ENCODE measurements at places on chromosomes 6 and 20. TPM values are rescaled to one million over a fixed set of nuclear protein-coding genes. Genes with fewer than 3 reads are reported as not detected.

SNAI1 gene
- polyA plus RNA-seq = not detected

GRIK2 gene
- 103 TPM for polyA plus RNA-seq

CGA gene
- polyA plus RNA-seq = not detected

RHAG gene
- not detected for polyA plus RNA-seq

ABHD16B gene
- not detected for polyA plus RNA-seq

CASS4 gene
- not detected for polyA plus RNA-seq

POM121L2 gene
- polyA plus RNA-seq = not detected

EDN3 gene
- not detected for polyA plus RNA-seq

GPR6 gene
- polyA plus RNA-seq = 7.3 TPM

RTF2 gene
- 93.2 TPM for polyA plus RNA-seq

SLC22A2 gene
- polyA plus RNA-seq = not detected

RFX6 gene
- polyA plus RNA-seq = not detected

AVP gene
- polyA plus RNA-seq = not detected

OVOL2 gene
- not detected for polyA plus RNA-seq

C6orf132 gene
- polyA plus RNA-seq = not detected

SLC22A16 gene
- not detected for polyA plus RNA-seq

TFEB gene
- 0.24 TPM for polyA plus RNA-seq

SLC35D3 gene
- polyA plus RNA-seq = not detected

TSBP1 gene
- polyA plus RNA-seq = not detected

CLPSL1 gene
- polyA plus RNA-seq = not detected

All from neural cell (in vitro differentiated cells).